Right lung (tissue), 10 donors: ENCODE measurements at places on chromosomes 12 and 14.

DNA sequence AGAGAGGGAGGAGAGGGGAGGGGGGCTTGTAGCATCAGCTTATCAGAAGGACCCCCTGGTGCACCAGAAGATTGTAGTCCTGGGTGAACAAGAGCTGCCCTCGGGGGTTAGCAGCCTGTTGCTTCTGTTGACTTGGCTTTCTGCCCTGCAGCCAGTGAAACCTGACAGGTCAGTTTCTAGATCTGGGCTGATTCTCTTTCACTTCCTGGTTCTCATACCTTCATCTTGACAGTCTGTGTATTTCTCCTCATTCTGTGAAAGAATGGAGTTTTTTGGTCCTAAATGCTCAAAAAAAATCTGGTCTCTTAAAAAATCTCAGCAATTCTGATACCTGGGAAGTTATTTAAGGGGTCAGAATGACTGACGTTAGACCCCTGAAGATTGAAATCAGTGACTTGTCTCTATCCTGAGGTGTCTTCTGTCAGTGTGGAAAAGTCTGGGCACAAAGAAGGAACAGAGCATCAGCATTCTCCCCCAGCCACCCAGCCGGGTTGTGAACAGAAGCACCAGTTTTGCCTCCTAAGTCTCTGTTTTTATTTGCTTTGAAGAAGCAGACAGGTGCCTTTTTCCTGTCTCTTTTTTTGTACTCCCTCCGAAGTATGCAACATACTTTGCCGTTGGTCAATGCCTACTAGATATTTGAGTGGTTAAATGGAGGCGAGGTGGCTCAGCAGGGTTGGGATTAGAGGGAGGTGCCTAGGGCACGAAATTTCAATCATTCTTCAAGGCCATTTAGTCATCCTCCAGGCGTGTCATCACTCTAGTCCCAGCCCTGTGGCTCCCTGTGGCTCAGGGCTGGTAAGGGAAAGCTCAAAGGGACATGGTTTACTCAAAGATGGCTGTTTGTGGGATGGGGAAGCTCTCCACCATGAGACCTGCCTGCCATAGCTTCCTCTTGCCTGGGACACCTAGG, 24.0 kb downstream of the TTC9 start:
- DNase-seq: peak; percentile 52

- DNase-seq: no peak
Observed at GRCh38 chr14:20836668-20837338, 34.2 kb upstream of the RNASE1 start.

- DNase-seq: peak; percentile 61
Observed at GRCh38 chr12:26097046-26097878, 27.6 kb downstream of the BHLHE41 start.

DNA sequence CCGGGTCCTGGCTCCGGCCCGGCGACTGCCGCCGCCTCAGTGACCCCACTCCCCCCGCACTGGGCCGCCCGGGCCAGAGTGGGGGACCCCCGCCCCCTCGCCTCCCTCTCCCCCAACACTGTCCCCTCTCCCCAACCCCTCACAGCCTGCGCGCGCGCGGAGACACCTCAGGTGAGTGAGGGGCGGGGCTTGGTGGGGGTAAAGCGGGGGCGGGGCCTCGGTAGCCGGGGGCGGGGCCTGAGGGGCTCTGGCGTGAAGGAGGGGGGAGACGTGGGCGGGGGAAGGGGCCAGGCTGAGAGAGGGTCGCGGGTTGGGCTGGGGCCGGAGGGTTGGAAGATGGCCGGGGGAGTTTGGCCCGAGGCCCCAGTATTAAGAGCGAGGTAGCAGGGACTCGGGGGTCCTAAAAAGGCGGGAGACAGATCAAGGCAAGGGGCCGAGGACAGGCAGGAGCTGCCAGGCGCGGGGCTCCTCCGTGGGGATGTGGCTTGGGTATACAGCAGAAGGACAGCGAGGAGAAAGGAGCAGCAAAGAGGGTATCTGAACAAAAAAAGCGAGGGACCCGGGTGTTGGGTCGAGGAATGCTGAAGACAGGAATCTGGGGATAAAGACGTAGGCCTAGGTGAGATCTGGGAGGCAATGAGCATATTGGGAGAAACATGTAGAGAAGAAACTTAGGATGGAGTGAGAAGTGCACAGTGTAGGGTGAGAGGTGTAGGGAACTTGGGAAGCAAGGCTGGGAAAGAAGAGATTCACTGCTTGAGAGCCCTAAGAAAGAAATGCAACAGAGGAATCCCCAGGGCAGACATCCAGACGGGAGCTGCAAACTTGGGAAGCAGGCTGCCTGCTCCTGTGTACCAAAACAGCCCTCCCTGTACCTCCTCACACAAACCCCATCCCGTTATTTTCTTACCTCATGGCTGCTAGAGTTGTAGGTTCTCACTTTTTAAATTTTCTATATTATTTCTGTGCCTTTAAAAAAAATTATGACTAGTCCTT, 10.8 kb downstream of the SUOX start:
- peak; percentile 58 for DNase-seq

DNA sequence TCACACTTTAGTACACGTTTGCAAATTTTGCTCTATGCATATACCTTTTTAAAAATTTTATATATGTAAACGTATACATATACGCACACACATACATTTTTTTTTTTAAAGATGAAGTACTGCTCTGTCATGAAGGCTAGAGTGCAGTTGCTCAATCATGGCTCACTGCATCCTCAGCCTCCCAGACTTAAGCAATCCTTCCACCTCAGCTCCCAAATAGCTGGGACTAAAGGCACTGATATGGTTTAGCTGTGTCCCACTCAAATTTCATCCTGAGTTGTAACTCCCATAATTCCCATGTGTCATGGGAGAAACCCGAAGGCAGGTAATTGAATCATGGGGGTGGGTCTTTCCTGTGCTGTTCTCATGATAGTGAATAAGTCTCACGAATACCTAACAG, 220.8 kb upstream of the CAND1 start:
- no peak for DNase-seq
